ENCODE measurements at places on chromosomes 6 and 20. TPM values are rescaled to one million over a fixed set of nuclear protein-coding genes. Genes with fewer than 3 reads are reported as not detected.

Gene MRAP2
- total RNA-seq: not detected

Gene SLC22A7
- total RNA-seq: 0.42 TPM

Gene DSP
- 1.1 TPM for total RNA-seq

Gene SLC22A2
- total RNA-seq: not detected

Gene FUT9
- total RNA-seq: not detected

Gene VPS52
- total RNA-seq: 33.2 TPM

Gene NFATC2
- 3.3 TPM for total RNA-seq

Gene HLA-DQB1
- 2.2 TPM for total RNA-seq

Gene RAD21L1
- total RNA-seq: not detected

Gene MRPL14
- total RNA-seq: 175 TPM

Gene OXT
- total RNA-seq: 2.2 TPM

Gene ANKRD6
- total RNA-seq: 2.2 TPM

Gene OR2H2
- total RNA-seq: not detected

Gene STMND1
- not detected for total RNA-seq

Gene SLC35D3
- total RNA-seq: not detected

Gene BACH2
- total RNA-seq: 11.0 TPM

Gene SLX4IP
- 0.59 TPM for total RNA-seq

Gene TP53INP2
- total RNA-seq: 2.9 TPM

Gene C6orf163
- total RNA-seq: 5.3 TPM

Gene MICB
- total RNA-seq: 0.41 TPM

Gene VWA7
- total RNA-seq: 3.2 TPM

Gene CST2
- total RNA-seq: not detected

Gene NKX2-4
- not detected for total RNA-seq

Gene ZBTB9
- 2.2 TPM for total RNA-seq

Gene B3GALT4
- 1.7 TPM for total RNA-seq

Gene CLPSL1
- total RNA-seq: not detected
